ENCODE measurements at places on chromosomes 11 and 22.

DNA sequence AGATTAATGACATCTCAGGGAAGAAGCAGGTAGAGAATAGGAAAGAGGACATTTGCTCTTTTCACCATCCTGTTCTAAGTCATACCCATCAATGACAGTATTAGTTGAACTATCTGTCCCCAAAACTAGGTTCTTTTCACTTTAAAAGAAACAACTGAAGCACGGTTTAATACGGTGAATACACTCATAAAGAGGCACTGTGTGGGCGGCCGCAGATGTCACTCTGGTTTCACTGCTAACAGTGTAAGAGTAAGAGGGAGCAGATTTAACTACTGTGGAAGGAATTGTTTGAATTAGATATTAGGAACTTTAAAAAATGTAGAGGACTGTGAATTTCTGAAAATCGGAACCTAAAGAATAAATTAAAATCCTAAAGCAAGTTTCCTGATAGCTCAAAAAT lies 49.5 kb downstream of the VSIG10L2 start:
- DNase-seq: no peak

DNA sequence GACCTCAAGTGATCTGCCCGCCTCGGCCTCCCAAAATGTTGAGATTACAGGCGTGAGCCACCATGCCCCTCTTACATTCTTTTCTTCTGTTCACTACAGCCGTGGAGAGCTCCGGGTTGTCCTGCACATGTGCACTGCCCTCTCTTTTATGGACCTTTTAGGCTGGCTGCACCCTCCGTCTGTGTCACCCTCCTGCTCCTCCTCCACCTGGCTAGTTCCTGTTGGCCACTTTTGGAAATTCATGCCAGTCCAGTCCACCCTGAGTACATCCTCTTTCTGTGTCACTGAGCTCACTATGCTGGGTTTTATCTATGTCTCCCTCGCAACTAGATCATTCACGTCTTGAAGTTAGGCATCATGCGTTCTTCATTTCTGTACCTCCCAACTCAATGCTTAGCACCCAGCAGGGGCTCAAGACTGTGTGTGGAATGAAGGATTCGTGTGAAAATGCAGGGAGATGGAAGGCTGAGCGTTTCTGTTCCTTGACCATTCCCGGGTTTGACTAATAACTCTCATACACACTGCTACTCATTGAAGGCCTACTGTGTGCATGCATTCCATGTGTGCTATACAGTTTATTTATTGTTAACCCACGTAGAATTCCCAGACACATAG lies 60.6 kb downstream of the PTPRJ start:
- DNase-seq: no peak

DNA sequence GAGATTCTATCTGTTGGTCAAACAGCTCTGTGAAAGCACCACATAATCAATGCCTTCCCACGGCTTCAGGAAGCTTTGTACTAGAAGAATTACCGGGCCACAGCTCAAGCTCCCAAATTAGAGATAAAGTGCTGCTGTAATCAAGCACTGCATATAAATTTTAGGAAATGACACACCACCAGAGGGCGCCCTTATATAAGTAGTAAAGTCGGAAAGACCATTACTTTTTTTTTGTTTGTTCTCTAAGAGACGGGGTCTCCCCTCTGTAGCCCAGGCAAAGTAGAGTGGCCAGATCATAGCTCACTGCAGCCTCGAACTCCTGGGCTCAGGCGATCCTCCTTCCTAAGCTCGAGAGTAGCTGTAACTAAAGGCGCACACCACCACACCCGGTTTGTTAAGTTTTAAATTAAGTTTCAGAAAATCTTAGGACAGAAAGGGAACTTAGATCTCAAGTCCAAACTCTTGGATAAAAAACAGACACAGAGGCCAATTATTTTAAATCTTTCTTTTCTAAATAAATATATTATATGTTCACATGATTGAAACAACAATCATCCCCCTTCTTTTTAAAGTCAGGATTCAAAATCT lies 32.6 kb downstream of the PRCP start:
- peak; percentile 86 for DNase-seq

DNA sequence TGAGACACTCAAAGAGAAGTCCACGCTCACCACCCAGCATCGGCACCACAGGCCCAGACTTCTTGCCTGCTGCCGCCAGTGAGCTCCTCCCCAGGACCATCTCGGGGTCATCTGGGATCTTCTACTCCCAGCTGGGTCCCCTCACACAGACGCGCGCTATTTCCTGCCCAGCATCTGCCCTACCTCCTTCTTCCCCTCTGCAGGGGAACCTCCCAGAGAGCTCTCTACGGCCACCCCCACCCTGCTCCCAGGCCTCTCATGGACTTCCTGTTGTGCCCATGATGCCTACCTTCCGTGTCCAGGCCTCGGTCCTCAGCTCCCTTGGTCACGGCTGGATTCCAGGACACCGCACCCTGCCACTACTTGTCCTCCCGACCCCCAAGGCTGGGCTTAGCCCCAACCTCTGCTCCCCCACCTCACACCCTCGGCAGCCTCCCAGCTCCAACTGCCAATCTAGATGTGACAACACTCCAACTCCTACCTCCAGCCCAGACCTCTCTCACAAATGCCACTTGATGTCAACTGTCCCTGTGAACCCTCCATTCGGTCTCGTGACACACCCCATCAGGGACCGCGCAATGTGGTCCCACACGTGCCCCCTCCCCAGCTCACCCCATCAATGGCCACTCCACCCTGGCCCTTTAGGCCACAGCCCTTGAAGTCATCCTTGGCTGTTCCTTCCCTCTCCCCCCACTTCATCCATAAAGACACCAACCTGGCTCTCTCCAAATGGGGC lies 45.3 kb downstream of the SGSM3 start:
- DNase-seq: peak; percentile 29

GRCh38 chr11:65927904-65928397 lies 8.7 kb downstream of the DRAP1 start:
- DNase-seq: no peak

All from fibroblast of pulmonary artery (primary cell).